ENCODE measurements at places on chromosomes 11 and 22. TPM values are rescaled to one million over a fixed set of nuclear protein-coding genes. Genes with fewer than 3 reads are reported as not detected.

DNA sequence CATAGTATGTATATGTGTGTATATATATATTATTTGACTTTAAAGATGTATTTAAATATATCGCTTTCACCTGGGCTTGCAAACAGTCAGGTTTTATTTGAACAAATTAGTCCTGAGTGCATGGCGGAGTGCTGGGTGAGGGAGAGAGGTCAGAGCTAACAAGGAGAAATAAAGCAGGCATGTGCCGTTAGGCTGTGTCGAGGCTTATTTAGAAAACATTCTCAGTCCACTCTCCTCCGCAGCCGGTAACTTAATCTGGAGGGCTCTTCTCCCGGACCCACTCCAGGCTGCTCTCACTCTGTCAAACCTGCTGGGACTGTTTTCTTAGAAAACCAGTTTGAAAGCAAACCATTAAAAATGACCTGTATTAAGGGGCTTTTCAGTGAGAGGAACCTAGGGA lies 455.9 kb downstream of the MN1 start:
- H3K4me3 ChIP-seq, result no peak overlapping the region
- DNase-seq, result no peak
- no peaks in the 10 kb centered on the region for H3K4me1 ChIP-seq
- no peak overlapping the region for H3K27ac ChIP-seq
- H3K36me3 ChIP-seq, result no peaks in the 10 kb centered on the region

- no peak overlapping the region for H3K27ac ChIP-seq
- no peaks in the 10 kb centered on the region for H3K36me3 ChIP-seq
- no peak overlapping the region for H3K4me3 ChIP-seq
- peaks cover 6% of the 10 kb centered on the region for H3K27me3 ChIP-seq
- peaks cover 17% of the 10 kb centered on the region for H3K4me1 ChIP-seq
Measured at GRCh38 chr11:67054346-67054835, 2.3 kb upstream of the RHOD start.

GRCh38 chr11:128594226-128594625 lies 6.9 kb upstream of the ETS1 start:
- H3K27me3 ChIP-seq, result peaks cover 2% of the 10 kb centered on the region
- H3K27ac ChIP-seq, result no peak overlapping the region
- no peak overlapping the region for H3K4me3 ChIP-seq

Gene PIWIL4
- 0.48 TPM for total RNA-seq

Gene TSPAN32
- total RNA-seq, result 7.6 TPM

Gene YDJC
- 43.4 TPM for total RNA-seq

Measured in activated CD4-positive, alpha-beta T cell treated with anti-CD3 and anti-CD28 coated beads for 36 hours (primary cell).